ENCODE measurements at places on chromosomes 5 and 9.

DNA sequence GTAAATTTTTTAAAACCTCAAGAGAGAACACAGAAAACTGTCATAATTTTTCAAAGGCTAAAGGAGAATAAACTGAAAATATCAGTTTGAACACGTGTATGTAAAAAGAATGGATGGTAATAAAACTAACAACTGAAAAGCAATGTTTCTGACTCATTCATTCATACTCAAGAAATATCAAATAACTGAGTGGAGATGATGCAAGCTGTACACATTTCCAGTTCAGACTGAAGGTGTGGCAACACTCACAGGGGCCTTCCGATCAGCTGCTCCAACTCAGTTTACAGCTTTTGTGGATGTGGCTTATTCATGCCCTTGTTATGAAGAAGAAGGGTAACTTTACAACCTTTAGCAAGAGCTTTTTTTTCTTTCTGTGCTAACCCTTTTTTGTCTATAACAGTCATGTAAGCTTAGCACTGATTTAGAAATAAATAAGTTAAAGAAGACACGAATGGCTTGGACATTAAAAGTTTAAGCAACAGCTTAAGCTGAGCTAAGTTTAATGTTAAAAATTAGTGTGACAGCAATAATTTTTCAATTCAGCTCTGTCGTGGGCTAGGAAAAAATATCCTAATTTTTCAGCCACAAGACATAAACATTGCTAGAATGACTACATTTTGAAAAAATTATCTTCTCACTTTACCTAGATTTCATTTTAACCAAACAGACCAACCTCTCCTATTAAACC, 453.5 kb downstream of the RAB3C start:
- peak; percentile 98 for DNase-seq

GRCh38 chr9:108486831-108487230, 369.0 kb downstream of the ACTL7B start:
- DNase-seq: no peak

DNA sequence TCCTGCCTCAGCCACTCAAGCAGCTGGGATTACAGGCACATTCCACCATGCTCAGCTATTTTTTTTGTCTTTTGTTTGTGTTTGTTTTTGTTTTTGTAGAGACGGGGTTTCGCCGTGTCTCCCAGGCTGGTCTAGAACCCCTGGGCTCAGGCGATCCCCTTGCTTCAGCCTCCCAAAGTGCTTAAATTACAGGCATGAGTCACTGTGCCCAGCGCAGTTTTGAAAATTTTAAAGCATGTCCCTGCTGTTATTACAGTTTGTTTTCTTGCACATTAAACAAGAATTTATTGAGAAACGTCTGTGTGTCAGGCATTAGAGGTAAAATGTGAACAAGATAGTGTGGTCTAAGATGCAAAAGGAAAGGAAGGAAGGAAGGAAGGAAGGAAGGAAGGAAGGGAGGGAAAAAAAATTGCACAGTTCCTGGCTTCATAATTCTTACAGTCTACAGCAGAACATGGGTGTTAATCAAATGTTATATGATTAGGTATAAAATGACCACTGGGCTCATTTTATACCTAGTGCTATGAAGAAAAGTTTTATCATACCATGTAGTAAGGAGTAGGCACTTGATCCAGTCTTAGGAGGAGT, 205.4 kb downstream of the SNX18 start:
- peak; percentile 86 for DNase-seq

GRCh38 chr5:81428446-81428845, 34.5 kb upstream of the ACOT12 start:
- peak; percentile 65 for DNase-seq

GRCh38 chr5:83563631-83564030, 92.1 kb downstream of the VCAN start:
- no peak for DNase-seq

GRCh38 chr5:33713136-33713765, 178.5 kb downstream of the ADAMTS12 start:
- peak; percentile 14 for DNase-seq

- no peak for DNase-seq
Measured at GRCh38 chr5:180034564-180034963, 37.0 kb downstream of the RNF130 start.
